Fibroblast of skin of left biceps (primary cell): ENCODE measurements at places on chromosomes 1 and 21.

DNA sequence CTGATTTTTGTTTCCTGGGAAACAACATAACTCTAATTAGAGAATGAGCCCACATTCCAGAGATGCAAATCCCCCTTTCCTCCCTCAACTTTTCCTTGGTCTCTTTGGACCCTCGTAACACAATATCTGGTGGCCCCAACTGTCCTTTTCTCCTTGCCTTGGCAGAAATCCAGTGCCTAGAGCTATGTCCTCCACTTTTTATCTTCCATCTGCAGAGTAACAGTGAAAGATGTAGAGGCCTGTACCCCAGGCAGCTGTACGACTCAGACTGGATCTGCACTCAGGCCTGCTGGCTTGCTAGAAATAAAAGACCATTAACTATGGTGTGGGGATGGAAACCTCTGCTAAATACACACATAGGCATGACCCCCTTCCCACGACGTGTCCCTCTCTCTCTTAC lies 72.0 kb downstream of the WARS2 start:
- no peak for DNase-seq

DNA sequence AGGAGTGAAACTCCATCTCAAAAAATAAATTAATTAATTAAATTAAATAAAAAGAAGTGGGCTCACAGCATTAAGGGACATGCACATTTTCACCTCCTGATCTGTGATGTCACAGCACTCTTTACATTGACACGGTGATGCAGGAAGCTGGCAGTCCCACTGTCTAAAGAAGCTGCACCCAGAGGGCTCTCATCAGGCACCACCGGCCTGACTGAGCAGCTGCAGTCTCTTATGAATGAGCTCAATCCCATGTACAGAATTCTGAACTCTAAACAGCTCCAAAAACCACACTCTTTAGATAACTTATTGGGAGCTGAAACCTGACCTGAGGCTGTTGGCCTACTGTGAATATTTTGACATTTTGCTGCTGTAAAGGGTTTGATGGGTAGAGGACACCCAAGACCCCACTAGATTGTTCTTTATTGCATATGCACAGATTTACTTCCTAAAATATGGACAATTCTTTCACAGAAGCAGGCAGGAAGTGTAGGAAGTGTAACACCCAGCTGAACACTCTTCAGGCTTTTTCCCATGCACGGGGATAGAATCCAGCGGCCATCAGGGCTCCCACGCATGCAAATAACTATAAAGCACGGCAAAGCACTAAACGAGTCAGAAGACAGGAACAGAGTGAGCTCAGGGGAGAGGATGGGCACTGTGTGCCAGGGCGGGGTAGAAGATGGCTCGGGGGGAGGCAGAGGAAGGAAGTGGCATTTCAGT lies 46.2 kb downstream of the L1TD1 start:
- DNase-seq, result no peak

- DNase-seq, result peak; percentile 17
These were observed 16.9 kb upstream of the EFCAB14 start for GRCh38 chr1:46735708-46736324.

- no peak for DNase-seq
These were observed at the start of gene NKAIN1 for GRCh38 chr1:31239653-31240241. TSS of gene NKAIN1 (minus strand) at chr1:31239887. CDS start at chr1:31239547, 340 bp downstream.

DNA sequence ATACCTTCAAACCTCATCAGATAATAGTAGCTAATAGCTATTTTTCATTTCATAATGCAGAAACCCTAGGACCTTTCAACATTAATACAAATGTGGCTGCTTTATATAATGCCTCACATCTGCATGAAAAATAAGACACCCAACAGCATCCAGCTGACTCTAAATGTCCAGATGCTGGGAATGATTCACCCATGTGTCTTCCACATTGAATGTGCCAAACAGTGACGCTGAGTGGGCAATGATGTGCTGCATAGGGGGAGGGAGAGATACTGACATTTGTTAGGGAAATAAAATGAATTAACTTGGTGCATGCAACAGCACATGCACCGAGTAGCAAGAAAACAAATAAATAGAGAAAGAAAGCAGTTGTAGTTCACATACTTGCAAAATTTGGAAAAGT lies 199.3 kb downstream of the DSCAM start:
- no peak for DNase-seq

GRCh38 chr1:21280011-21280471 lies 10.2 kb downstream of the ECE1 start:
- DNase-seq, result no peak

DNA sequence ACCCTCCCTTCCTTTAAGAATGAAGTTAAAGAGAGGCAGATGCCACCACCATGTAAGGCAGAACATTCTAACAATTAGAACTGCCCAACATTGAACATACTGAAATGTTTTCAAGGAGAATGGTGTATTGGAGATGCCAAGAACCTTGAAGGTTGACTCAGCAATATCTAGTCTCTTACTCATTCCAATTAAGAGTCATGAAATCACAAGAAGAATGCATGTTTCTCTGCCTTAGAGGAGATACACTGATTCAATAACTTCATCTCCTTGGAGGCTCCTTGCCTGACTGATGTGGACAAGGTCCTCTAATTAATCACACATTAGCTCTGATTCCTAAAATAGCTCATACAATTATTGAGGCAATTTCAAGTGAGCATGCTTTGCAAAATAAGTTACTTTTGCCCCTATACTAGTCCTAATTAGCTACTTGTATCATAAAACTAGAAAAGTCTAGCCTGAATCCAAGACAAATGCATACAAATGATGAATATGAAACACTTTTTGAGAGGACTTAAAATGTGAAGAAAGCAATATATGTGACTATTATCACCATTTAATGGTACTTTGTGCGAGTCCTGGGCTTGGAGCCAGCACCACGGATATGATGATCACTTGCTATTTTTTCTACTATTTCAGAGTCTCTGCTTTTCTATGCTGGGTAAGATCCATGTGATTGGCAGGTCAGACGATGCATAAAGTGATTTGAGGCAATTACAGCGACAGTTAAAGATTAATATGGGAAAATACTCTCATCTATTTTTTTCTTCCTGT lies 114.5 kb downstream of the DSCAM start:
- peak; percentile 67 for DNase-seq

- no peak for DNase-seq
These were observed 18.8 kb upstream of the PHLDA3 start for GRCh38 chr1:201487742-201488141.

GRCh38 chr1:227127891-227128290 lies 187.8 kb downstream of the COQ8A start:
- no peak for DNase-seq
